ENCODE measurements at places on chromosomes 13 and 19. TPM values are rescaled to one million over a fixed set of nuclear protein-coding genes. Genes with fewer than 3 reads are reported as not detected.
A peak's percentile ranks its signal among the peaks of the same experiment; 100 is the strongest.

DNA sequence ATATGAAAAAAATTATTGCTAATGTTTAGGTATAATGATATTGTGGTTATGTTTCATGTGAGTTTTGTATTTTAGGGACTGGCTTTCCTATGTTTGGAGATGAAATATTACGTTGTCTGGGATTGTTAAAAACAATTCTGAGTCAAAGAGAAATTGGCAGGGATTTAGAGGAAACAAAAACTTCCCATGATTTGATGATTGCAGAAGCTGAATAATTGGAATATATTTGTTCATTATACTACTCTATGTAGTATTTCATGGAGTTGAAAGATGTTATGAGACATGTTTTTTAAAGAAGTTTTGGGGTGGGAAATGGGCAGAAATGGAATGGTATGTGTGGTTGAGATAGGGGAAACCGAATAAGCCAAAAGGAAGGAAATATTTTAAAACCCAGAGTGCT is 1392.9 kb downstream of the EFNB2 start:
- DNase-seq, result no peak

GRCh38 chr13:105219651-105220050 is 1315.8 kb downstream of the EFNB2 start:
- no peak for DNase-seq

DNA sequence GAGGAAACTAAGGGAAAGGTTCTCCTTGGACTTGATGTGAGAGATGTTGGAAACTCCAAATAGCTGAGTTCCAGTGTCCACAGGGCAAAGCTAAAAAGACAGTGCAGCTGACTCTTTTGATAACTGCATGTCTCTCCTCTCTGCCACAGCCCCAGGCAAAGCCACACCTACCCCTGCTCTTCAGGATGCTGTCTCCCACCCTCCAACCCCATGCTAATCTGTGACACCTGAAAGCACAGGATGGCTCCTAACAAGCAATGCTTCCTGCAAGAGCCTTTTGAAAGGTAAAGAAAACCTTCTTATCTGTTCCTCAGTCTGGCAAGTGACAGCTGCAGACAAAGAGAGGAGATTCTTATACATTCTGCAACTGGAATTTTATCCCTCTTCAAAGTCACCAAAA is 14.5 kb downstream of the SLC46A3 start:
- no peak for DNase-seq

- no peak for DNase-seq
Observed at GRCh38 chr19:14516746-14517438, 1.3 kb downstream of the DNAJB1 start.

IFNL1 gene
- not detected for polyA plus RNA-seq

- no peak for DNase-seq
Observed at GRCh38 chr13:36815062-36815461, 4.0 kb upstream of the RFXAP start.

DNA sequence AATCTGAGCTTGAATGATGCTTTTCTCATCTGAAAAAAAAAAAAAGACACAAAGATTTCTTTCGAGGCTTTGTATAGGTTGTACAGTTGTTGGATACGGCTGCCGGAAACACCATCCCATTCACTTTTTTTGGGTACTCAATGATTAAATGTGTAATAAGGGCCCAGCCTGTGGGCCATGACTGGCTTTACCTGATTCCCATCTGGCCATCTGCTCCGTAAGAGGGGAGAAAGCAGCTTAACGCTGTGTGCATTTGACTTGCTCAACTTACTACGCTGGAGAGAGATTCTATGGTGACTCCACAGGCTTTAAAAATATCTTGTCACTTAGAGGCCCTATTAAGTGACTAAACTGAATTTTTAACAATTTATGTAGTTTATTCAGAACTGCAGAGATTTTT is 731 bp downstream of the ZNF558 start:
- DNase-seq, result peak; percentile 5

DNA sequence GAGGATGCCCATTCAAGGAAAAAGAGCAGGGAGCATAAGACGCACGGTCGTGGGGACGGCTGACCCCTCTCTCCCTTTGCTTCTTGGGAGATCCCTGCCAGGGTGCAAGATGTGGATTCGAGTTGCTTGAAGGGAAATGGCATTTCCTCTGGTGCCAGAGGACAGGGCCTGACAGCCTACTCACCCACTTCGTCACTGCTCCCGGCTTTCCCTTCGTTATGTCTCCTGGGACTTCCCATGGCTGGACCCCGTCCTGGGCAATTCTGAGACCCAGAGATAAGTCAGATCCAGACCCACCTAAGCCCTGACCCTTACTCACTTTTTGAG is 1.2 kb downstream of the TBC1D17 start:
- DNase-seq, result no peak

SYCN gene
- not detected for polyA plus RNA-seq

All from right renal pelvis (tissue), 4 donors.